ENCODE measurements at places on chromosomes 1 and 21. TPM values are rescaled to one million over a fixed set of nuclear protein-coding genes. Genes with fewer than 3 reads are reported as not detected.

DNA sequence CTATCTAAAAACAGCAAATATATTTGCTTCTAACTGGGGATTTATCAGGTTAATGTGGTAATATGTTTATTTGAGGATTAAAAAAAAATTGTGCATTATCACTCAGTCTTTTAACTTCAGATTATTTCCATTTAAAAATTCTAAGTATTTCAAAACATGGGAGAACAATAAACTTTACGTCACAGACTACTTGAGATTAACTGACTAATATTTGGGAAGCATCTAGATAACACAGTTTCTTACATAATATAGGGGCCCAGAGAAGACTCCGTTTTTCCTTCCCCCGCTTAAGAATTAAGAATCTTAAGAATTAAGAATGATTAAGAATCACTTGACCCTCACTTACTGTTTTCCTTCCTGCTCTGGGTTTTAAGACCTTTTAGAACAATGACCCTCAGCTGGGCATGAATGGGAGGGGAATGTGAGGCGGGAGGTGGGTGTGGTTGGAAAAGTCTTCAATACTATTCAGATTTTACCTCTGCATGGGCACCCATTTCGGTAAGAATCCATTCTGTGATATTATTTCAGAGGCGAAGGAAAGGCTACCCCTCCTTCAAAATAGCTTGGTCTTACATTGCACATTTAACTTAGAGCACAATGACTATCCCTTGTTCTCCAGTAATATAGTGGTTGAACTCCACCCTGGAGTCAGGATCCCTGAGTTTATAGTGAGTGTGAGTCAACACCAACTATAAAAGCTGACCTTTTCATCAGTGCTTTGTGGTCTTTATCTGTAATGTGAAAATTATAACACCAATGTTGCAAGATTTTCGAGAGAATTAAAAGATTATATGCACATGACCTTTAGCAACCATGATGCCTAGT, 821.3 kb downstream of the USP25 start:
- DNase-seq = no peak

Gene RYR2
- total RNA-seq = not detected

DNA sequence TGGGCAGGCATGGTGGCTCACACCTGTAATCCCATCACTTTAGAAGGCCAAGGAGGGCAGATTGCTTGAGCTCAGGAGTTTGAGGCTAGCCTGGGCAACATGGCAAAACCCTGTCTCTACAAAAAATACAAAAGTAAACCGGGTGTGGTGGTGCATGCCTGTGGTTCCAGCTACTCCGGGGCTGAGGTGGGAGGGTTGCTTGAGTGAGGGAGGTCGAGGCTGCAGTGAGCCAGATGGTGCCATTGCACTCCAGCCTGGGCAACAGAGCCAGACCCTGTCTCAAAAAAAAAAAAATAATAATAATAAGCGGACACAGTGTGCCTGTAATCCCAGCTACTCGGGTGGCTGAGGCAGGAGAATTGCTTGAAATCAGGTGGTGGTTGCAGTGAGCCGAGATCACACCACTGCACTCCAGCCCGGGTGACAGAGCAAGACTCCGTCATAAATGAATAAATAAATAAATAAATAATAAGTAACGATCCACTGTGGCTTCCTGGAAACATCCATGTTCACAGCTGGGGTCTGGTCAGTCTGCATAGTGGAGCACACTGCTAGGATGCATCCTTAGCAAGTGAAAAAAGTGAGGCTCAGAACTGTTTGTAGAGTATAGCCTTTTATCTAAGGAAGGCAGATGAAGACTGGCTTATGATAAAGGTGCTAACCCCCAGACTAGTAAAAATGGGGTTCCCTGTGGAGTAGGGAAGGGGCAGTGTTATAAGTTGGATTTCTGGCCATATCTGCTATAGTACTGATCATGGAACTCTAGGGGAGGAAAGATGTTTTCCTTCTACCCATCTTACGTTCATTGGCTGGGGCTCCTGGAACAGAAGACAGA, 15.7 kb downstream of the PKNOX1 start:
- no peak for DNase-seq

- DNase-seq = no peak
These were observed 13.2 kb downstream of the ESRRG start for GRCh38 chr1:216710055-216710454.

Gene TEX35
- not detected for total RNA-seq

DNA sequence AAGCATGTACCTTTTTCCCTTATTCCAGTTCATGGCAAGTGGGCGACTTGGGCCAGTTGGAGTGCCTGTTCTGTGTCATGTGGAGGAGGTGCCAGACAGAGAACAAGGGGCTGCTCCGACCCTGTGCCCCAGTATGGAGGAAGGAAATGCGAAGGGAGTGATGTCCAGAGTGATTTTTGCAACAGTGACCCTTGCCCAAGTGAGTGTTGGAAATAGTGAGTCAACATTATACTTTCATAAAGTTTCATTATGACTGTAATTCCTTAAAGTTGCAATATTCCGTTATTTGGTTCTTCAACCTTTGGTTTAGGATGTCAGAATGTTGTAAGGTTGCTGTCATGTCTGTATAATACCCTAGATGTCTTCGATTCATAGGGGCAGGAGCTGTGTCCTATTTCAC, 230.5 kb downstream of the TPR start:
- no peak for DNase-seq

DNA sequence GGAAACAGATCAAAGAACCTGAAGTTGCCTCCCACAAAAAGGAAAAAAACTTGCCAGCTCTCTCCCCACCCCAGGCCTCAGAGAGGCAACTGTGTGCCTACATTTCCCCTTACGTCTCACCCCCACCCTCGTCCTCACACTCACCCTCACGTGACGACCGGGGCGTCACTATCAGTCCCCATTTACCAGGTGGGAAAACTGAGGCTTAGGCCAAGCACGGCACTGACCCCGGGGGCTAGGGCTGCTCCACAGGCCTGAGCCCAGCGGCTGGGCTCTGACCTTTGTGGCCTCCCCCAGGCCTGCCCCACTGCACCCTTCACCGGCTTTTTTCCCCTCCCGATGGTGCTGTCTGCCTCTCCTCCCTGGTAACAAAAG, 51.5 kb upstream of the RUNX3 start:
- DNase-seq = no peak

Gene F13B
- not detected for total RNA-seq

Gene S100A2
- 27.5 TPM for total RNA-seq

Gene SPATA21
- not detected for total RNA-seq

GRCh38 chr1:63115527-63115926, 206.8 kb upstream of the FOXD3 start:
- no peak for DNase-seq

Gene VWA5B1
- 0.14 TPM for total RNA-seq

DNA sequence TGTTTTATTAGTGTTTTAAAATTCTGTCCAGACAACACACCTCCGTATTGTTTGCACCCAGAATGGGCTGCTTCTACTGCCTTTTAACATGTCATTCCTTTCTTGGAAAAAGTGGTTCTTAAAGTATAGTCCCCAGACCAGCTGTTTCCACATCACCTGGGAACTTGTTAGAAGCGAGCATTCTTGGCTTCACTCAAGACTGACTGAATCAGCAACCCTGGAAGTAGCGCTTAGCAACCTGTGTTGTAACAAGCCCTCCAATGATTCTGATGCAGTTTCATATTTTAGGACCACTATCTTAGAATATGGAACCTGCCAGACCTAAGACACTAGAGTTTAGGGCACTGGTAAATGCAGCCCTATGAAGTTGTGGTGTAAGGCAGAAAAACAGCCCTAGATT, 6.0 kb upstream of the PPIE start:
- DNase-seq = no peak

Gene CNN3
- 226 TPM for total RNA-seq

DNA sequence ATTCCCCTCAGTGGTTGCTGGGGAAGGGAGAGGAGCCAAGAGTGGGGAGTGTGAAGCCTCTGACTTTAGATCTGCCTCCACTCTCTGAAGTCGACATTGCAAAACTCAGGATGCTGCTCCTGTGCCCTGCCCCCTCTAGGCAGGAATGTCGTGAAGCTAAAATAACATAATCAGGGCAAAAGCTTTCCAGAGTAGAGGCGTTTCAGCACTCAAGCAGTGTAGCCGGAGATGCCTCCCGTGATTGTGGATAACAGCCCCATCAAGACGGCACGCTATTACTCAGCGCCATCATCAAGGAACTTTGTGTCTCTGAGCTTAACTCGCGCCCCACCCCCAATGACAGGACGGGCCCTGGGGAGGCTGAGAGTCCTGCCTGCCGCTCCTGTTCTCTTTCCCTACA, 60.0 kb downstream of the FBXO2 start:
- DNase-seq = no peak

Gene LMX1A
- not detected for total RNA-seq

DNA sequence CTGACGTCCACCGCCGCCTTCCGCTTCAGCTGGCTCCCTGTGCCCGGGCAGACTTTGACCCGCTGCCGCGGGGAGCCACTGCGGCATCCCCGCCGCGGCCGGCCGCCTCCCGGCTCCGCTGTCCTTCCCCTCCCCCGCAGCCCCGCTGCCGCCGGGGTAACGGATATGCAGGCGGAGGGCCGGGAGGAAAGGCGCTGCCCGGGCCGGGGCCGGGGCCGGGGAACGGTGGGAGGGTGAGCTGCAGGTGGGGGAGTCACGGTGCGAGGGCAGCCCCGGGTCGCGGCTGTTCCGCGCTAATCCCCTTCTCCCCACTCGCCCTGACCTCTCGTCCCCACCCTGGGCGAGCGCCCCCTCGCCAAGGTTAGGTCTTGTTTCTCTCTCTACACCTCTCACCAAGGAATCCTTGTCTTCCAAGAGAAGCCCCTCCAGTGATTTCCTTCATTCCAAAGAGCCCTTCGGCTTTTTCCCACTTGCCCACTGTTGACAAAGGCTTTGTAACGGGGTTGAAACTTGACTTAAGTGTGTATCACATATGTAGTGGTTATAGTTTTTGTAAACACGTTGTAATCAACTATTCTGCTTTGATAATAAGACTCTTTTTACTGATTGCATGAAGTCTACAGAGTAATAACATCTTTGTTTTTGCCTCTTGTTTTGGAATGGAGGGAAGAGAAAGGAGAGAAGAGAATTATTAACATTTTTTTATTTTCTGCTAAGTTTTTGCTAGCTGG, 669 bp downstream of the XPR1 start:
- no peak for DNase-seq

- DNase-seq = no peak
These were observed 14.4 kb upstream of the TTC39A start for GRCh38 chr1:51344602-51345299.

DNA sequence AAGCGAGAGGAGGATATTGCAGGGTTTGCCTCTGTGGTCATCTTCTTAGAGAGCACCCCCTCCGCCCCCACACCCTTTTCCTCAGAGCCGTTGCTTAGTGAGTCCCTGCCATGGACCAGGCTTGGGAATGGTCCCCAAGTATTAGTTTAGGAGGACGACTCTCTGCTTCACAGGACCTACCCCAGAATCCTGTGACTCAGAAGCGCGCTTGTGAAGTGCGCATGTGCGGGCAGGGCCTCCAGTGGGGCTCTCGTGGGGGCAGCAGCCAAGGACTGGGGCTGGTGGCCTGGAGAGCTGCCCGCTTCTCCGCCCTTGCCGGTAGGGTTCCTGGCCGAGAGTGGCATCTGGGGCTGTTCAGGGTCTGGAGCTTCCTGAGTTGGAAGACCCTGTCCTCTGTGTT, 37.3 kb upstream of the HMGN1 start:
- no peak for DNase-seq

DNA sequence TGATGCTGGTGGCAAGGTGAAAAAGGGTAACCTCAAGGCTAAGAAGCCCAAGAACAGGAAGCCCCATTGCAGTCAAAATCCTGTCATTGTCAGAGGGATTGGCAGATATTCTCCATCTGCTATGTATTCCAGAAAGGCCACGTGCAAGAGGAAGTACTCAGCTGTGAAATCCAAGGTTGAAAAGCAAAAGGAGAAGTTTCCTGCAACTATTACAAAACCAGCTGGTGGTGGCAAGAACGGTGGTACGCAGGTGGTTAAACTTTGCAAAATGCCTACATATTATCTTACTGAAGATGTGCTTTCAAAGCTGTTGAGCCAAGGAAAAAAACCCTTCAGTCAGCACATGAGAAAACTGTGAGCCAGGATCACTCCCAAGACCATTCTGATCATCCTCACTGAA, 13.7 kb upstream of the VPS45 start:
- DNase-seq = no peak

DNA sequence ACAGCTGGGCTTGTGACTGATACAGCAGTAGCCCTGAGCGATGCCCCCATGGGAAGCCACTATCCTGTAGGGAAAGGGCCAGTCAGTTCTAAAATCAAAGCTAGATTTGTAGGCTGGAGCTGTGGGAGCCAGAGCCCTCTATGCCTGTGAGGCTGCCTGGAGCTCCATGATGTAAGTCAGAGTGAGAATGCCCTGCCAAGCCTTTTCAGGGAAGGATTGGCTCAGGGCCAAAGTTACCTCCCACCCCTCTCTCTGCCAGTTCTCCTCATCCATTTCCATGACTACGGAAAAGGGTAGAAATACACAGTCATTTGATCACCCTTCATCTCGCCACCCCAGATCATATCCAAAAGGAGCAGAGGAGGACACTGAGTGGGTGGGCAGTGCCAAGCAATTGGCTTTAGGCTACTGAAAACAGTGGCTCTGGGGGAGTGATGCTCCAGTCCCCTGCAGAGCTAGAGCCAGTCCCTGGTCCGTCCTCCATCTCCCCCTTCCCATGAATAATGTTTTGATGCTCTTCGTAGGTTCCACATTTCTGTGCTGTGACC, 59.5 kb upstream of the KCNA3 start:
- DNase-seq = no peak

Gene SPOCD1
- 29.4 TPM for total RNA-seq

- no peak for DNase-seq
These were observed 28.4 kb downstream of the HSPA13 start for GRCh38 chr21:14354515-14354914.

Gene CCDC30
- 1.8 TPM for total RNA-seq

DNA sequence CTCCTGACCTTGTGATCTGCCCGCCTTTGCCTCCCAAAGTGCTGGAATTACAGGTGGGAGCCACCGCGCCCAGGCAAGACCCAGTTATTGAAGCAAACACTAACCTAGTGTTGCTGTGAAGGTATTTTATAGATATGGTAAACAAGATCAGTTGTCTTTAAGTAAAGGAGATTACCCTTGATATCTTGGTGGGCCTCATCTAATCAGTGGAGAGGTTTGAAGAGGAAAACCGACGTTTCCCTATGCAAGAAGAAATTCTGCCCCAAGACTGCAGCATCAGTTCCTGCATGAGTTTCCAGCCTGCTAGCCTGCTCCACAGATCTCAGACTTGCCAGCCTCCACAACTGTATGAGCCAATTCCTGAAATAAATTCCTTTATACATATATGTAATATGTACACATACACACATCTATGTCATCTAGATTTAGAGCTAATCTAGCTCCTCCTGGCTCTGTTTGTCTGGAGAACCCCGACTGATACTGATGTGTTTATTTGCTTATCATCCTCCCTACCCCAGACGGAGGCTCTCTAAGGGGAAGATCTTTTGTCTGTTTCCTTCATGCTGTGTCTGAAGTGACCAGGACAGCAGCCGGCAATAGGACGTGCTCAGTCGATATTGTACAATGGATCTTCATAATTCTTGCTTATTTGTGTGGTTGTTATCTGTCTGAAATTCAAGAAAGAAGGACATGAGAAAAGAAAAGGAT, 90.9 kb downstream of the IER5 start:
- no peak for DNase-seq

Gene CD5L
- total RNA-seq = not detected

All from kidney epithelial cell (primary cell).